Endothelial cell (in vitro differentiated cells): ENCODE measurements at places on chromosomes 6 and 20.

GRCh38 chr6:118558464-118559217 lies 10.5 kb downstream of the PLN start:
- no peak for DNase-seq

DNA sequence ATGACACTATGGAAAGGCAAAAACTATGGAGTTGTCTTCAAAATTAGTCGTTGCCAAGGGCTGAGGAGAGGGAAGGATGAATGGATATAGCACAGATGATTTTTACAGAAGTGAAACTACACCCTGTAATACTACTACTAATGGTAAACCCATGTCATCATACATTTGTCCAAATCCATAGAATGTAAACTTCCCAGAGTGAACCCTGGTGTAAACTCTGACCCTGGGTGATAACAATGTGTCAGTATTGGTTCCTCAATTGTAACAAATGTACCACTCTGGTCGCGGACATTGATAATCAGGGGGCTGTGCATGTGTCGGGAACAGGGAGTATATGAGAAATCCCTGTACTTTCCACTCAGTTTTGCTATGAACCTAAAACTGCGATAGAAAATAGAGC lies 72.2 kb downstream of the CNBD2 start:
- DNase-seq, result no peak

DNA sequence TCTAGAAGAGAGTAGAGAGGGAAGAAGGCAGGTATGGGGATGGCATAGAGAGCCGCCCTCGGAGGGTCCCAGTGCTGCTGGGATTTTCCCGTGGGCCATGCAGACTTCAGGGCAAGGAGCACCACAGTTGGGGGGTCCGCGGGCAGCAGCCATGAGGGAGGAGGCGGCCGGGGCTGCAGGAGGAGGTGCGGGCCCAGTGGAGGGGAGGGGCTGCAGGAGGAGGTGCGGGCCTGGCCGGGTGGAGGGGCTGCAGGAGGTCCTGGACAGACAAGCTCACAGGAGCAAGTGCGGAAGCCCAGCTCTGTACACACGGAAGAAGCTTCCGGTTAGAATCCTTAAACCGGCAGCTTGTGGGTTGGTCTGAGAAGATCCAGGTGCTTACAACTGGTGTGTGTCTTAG lies 34.6 kb upstream of the CHRNA4 start:
- DNase-seq, result no peak

GRCh38 chr6:139583420-139583819 lies 209.0 kb upstream of the CITED2 start:
- no peak for DNase-seq
